Activated CD4-positive, alpha-beta T cell treated with anti-CD3 and anti-CD28 coated beads for 36 hours (primary cell): ENCODE measurements at places on chromosomes 6 and 20. TPM values are rescaled to one million over a fixed set of nuclear protein-coding genes. Genes with fewer than 3 reads are reported as not detected.
A peak's percentile ranks its signal among the peaks of the same experiment; 100 is the strongest.

GRCh38 chr20:37240337-37241067 lies 21.1 kb downstream of the GHRH start:
- H3K36me3 ChIP-seq, result peaks cover 48% of the 10 kb centered on the region
- H3K4me3 ChIP-seq, result no peak overlapping the region
- H3K27me3 ChIP-seq, result no peaks in the 10 kb centered on the region
- no peak for DNase-seq
- H3K4me1 ChIP-seq, result no peaks in the 10 kb centered on the region
- H3K27ac ChIP-seq, result no peak overlapping the region

GRCh38 chr6:156808287-156808686 lies 31.1 kb downstream of the ARID1B start:
- peaks cover 85% of the 10 kb centered on the region for H3K4me1 ChIP-seq
- no peak for DNase-seq
- no peak overlapping the region for H3K4me3 ChIP-seq
- H3K36me3 ChIP-seq, result peaks cover 20% of the 10 kb centered on the region
- no peaks in the 10 kb centered on the region for H3K27me3 ChIP-seq

GRCh38 chr6:52227495-52227894 lies 16.8 kb downstream of the IL17F start:
- H3K36me3 ChIP-seq, result no peaks in the 10 kb centered on the region
- no peak overlapping the region for H3K27ac ChIP-seq
- no peak overlapping the region for H3K4me3 ChIP-seq
- H3K4me1 ChIP-seq, result peaks cover 35% of the 10 kb centered on the region
- peak; percentile 88 for DNase-seq

DNA sequence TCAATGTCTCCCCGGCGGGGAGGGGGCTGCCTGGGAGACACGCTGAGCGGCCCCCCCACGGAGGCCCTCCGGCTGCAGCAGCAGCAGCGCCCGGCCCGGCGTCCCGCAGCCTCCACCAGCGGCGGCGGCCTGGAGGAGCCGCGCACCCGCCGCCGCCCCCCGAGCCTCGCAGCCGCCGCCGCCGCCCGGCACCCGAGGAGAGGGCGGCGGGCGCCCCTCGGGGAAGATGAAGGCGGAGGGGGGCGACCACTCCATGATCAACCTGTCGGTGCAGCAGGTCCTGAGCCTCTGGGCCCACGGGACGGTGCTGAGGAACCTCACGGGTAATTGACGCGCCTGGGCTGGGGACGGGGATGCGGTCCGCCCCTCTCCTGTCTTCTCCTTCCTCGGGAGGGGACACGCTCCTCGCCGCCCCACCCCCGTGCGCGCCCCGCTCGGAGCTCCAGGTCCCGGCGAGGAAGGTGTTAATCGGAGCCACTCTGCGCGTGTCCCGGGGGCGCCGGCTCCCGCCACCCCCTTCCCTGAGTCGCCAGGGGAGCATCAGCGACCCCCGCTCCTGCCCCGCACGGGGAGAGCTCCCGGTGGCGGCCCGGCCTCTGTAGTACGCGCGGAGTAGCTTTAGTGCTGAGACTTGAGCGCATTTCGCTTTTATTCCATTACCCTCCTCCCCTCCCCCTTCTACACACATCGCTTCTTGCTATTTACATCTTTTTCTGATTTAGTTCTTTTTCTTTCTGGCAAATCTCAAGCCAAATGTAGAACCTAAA lies 686 bp downstream of the TMEM170B start:
- peaks cover 8% of the 10 kb centered on the region for H3K27me3 ChIP-seq
- H3K4me3 ChIP-seq, result peak overlapping the region; percentile 71
- H3K36me3 ChIP-seq, result no peaks in the 10 kb centered on the region
- H3K27ac ChIP-seq, result no peak overlapping the region
- peak; percentile 47 for DNase-seq

The ANKRD6 gene
- total RNA-seq, result 2.8 TPM

The PSMB8 gene
- 238 TPM for total RNA-seq

DNA sequence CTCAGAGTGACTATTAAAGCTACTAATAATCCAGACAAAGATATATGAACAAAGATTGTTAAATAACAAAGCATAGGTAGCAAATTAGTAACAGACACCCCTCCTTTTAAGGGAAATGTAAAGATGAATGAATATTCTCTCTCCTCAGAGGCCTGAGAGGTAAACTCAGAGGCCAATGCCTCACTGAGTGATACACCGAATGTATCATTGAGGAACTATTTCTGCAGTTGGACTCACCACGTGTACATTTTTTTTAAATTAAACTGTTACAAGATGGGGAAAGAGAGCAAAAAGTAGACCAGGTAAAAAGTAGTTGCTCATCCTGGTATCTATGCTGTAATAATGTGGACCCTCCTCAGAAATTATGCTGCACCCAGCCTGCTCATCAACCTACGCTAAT lies 72.3 kb upstream of the IPCEF1 start:
- no peaks in the 10 kb centered on the region for H3K4me1 ChIP-seq
- peaks cover 3% of the 10 kb centered on the region for H3K27me3 ChIP-seq

GRCh38 chr6:22071270-22072041 lies 225.4 kb downstream of the PRL start:
- no peaks in the 10 kb centered on the region for H3K36me3 ChIP-seq
- no peak for DNase-seq
- no peak overlapping the region for H3K4me3 ChIP-seq
- peaks cover 22% of the 10 kb centered on the region for H3K4me1 ChIP-seq
- no peak overlapping the region for H3K27ac ChIP-seq
- peaks cover 6% of the 10 kb centered on the region for H3K27me3 ChIP-seq

- H3K4me1 ChIP-seq, result peaks cover 50% of the 10 kb centered on the region
- peaks cover 5% of the 10 kb centered on the region for H3K27me3 ChIP-seq
- H3K27ac ChIP-seq, result peak overlapping the region; percentile 90
- H3K4me3 ChIP-seq, result peak overlapping the region; percentile 78
These were observed 504 bp downstream of the B4GALT5 start for GRCh38 chr20:49712996-49713752.

DNA sequence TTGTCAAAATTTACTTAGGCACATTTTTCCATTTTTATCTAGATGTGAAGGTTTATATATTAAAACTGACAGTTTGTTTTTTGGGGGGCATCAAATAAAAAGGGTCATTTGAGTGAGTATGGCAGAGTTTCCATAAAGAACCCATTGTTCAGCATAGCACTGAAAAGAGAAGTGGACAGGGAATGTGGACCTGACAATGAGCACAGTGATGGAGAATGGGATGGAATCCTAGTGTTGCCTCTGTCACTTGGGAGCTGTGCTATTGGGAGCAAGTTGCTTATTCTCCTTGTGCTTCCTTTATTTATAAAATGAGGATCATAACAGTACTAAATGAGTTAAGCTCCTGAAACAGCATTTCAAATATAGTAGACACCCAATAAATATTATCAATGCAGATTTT lies 130.7 kb upstream of the SIM1 start:
- H3K4me1 ChIP-seq, result no peaks in the 10 kb centered on the region
- peaks cover 24% of the 10 kb centered on the region for H3K36me3 ChIP-seq
- H3K27ac ChIP-seq, result no peak overlapping the region

GRCh38 chr6:123223461-123223860 lies 227.4 kb downstream of the CLVS2 start:
- no peak for DNase-seq
- H3K27me3 ChIP-seq, result no peaks in the 10 kb centered on the region
- no peak overlapping the region for H3K4me3 ChIP-seq
- H3K36me3 ChIP-seq, result no peaks in the 10 kb centered on the region
- H3K4me1 ChIP-seq, result no peaks in the 10 kb centered on the region

- H3K36me3 ChIP-seq, result no peaks in the 10 kb centered on the region
- no peaks in the 10 kb centered on the region for H3K4me1 ChIP-seq
- no peaks in the 10 kb centered on the region for H3K27me3 ChIP-seq
- no peak for DNase-seq
- H3K4me3 ChIP-seq, result no peak overlapping the region
These were observed 128.2 kb downstream of the PAK5 start for GRCh38 chr20:9710685-9711084.
